CD8-positive, alpha-beta memory T cell (primary cell): ENCODE measurements at places on chromosomes 6 and 20. TPM values are rescaled to one million over a fixed set of nuclear protein-coding genes. Genes with fewer than 3 reads are reported as not detected.

Gene COL9A3
- total RNA-seq: not detected

Gene KIAA1755
- total RNA-seq: not detected

Gene CDH4
- not detected for total RNA-seq

Gene BIRC7
- not detected for total RNA-seq

Gene PDYN
- not detected for total RNA-seq

Gene SIRPB1
- total RNA-seq: 2.3 TPM

Gene KHDC1L
- total RNA-seq: not detected

Gene SLC2A10
- not detected for total RNA-seq

Gene SUMO4
- total RNA-seq: 3.7 TPM

Gene LY6G6D
- not detected for total RNA-seq

Gene FRK
- total RNA-seq: 0.04 TPM

Gene F13A1
- 0.42 TPM for total RNA-seq

GRCh38 chr6:6007366-6008088 is 802 bp upstream of the NRN1 start:
- peak; percentile 21 for DNase-seq

- DNase-seq: no peak
Measured at GRCh38 chr6:150756173-150756572, 109.3 kb upstream of the MTHFD1L start.

- no peak for DNase-seq
Measured at GRCh38 chr6:70843328-70843918, 113.4 kb downstream of the B3GAT2 start.

- no peak for DNase-seq
Measured at GRCh38 chr6:91802431-91802830, 1215.6 kb upstream of the MAP3K7 start.

DNA sequence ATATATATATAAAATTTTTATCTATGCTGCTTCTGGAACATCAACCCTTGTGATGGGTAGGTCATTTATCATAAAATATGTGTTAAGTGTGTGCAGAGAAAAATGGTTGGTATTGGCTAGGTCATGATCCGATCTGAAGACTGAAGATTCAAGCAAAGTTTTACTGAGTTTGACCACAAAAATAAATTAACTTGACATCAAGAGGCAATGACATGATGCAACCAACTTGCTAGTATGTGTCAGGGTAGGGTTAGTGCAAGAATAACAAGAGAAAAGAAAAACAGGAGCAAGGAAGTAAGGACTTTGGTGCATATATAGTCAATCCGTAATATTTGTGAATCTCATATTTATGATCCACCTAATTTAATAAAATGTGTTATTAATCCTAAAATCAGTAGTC is 1202.0 kb upstream of the ADGRB3 start:
- DNase-seq: no peak

GRCh38 chr6:27163834-27164233 is 83.7 kb upstream of the PRSS16 start:
- DNase-seq: no peak

GRCh38 chr6:54428431-54428830 is 120.2 kb downstream of the TINAG start:
- DNase-seq: no peak

- DNase-seq: no peak
Measured at GRCh38 chr6:156984178-156984738, 207.1 kb downstream of the ARID1B start.

- no peak for DNase-seq
Measured at GRCh38 chr6:2543321-2543720, 207.4 kb downstream of the MYLK4 start.

DNA sequence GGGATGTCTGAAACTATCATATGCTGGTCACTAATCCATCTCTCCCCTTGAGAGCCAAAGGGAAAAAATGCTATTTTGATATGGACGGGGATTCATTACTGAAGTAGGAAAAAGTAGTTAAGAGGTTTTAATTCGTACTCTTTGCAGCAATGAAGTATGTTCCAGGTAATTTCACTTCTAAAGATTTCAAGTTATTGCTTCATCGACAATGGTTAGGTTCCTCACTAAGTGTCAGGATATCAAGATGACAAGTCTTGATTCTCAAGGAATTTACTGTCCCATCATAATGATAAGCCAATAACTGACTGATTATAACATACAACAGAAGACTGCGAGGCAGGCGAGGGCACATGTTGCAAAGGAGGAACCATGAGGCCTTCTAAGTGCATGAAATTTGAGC is 57.0 kb downstream of the GMDS start:
- no peak for DNase-seq

DNA sequence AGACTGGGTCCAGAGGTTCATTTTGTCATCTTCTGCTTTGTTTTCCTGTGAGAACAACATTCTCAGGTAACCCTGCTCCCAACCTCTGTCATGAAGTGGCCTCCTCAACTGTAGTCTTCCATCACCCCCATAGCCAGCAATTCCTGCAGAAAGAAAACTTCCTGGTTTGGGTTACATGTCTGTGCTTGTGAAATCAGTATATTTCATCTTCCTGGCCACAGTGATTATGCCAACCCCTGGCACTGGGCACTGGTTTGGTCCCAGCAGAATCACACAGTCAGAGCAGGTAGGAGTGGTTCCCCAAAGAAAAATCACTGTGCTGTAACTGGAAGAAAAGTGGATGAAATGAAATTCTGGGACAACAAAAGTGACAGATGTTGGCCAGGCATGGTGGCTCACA is 52.5 kb downstream of the CRYBG1 start:
- DNase-seq: no peak

DNA sequence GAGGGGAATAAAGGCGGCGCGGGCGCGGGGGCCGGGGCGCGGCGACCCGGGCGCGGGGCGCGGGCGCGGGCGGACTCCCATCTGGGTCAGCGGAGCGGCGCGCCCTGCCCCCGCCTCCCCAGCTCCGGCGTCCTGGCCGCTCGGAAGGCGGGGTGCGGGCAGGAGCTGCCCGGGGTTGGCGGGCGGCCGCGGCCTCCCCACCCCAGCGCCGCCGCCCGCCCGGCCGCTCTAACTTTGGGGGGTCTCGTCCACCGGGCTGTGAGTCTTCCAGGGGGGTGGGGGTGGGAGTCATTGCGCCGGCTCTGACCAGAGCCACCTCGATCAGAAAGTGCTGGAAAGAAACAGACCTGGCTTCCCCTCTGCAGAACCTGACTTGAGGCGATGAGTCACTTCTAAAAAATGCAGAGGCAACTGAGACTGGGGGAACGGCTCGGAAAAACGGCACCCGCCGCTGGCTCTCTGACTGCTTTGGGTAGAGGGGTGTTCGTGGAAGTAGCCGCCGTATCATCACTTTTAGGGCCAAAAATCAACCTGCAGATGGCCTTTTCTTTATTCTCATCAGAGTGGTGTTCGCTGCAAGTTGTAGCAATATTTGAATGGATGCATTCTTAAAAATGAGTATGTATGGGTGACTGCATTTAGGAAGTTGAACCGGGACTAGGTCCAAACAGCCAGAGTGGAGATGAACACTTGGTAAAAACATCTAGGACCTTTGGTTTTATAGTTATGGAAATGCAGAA is 667 bp downstream of the CAP2 start:
- no peak for DNase-seq

DNA sequence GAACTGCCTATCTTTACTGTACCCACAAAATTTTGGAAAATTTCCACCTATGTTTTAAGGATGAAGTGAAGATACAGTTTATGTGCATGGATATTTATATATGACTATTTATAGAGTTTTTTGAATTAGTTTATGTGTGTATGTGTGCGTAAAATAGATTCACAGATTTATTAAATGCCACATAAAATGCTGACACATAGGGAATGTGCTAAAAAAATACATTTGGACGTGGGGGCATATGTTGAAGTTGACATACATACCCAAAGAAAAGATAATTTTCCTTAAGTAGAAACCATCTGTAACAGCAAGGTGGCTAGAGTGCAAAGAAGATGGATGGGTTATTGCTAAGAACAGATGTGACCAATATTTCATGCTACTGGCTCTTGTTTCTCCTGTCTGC is 302.1 kb upstream of the RNF217 start:
- no peak for DNase-seq

DNA sequence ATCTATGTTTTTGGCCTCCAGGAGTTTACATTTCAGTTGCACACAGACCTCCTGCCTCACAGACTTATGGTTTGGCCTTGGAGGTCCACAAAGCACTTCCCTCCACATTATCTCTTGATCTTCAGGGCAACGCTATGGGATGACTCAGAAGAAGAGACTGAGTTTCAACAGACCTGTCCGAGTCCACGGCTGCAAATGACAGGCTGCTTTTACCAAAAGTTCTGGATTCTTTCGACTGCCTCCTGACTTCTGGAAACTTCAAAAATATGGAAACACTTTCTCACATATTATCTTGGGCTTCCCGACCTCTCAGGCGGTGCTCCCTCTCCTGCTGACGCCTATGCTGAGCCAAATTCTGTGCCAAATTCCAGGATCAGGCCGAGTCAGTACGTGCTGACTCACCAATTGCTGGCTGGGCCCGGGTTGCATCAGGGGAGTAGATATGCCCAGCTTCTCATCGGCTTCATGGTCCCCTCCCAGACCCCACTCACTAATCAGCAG is 190.2 kb downstream of the BMP7 start:
- DNase-seq: no peak
